GM10248 (cell line): ENCODE measurements at places on chromosomes 12 and 14.

- DNase-seq = no peak
Observed at GRCh38 chr12:57000393-57000792, 6.0 kb downstream of the ZBTB39 start.

GRCh38 chr12:122097927-122098756 lies 19.6 kb downstream of the MLXIP start:
- no peak for DNase-seq

DNA sequence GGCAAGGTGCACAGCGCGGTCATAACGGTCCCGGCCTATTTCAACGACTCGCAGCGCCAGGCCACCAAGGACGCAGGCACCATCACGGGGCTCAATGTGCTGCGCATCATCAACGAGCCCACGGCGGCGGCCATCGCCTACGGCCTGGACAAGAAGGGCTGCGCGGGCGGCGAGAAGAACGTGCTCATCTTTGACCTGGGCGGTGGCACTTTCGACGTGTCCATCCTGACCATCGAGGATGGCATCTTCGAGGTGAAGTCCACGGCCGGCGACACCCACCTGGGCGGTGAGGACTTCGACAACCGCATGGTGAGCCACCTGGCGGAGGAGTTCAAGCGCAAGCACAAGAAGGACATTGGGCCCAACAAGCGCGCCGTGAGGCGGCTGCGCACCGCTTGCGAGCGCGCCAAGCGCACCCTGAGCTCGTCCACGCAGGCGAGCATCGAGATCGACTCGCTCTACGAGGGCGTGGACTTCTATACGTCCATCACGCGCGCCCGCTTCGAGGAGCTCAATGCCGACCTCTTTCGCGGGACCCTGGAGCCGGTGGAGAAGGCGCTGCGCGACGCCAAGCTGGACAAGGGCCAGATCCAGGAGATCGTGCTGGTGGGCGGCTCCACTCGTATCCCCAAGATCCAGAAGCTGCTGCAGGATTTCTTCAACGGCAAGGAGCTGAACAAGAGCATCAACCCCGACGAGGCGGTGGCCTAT lies 875 bp downstream of the HSPA2 start:
- DNase-seq = no peak

DNA sequence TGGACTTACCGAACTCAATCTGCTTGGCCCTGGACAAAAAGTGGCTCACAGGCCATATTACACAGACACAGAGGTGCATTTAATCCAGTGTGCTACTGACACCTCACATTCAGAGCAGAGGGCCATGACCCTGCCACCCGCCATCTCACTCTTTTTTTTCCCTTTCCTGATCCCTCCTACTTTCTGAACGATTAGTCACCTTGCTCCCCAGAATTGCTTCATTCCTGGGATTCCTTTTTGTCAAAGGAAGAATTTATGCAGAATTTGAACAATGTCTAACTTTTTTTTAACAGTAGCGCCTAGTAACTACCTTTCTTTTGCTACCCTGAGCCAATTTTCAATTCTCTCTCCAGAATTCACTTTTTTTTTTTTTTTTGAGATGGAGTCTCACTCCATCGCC lies 4.6 kb downstream of the PKP2 start:
- DNase-seq = no peak

GRCh38 chr12:90572778-90573177 lies 382.2 kb downstream of the CCER1 start:
- DNase-seq = no peak

DNA sequence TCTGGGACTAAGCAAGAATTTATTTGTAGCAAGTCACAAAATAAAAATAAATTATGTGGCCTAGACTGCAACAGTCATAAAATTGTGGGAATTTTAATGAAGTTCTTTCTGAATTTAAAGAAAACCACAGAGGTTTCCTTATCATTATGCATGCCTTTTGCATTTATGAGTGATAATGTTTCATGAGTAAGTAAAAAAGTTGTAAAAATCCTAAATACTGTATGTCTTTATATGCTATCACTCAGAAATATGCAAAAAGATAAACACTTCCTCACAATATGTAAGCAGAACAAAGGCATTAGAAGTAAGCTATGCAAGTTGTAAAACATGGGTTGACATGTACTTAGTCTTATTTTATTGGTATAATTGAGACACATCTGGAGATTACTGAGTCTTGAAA lies 239.4 kb upstream of the PDE3A start:
- no peak for DNase-seq

- no peak for DNase-seq
Observed at GRCh38 chr14:94010625-94011024, 13.5 kb downstream of the CCDC197 start.

- no peak for DNase-seq
Observed at GRCh38 chr14:84937449-84937848, 592.5 kb upstream of the FLRT2 start.

DNA sequence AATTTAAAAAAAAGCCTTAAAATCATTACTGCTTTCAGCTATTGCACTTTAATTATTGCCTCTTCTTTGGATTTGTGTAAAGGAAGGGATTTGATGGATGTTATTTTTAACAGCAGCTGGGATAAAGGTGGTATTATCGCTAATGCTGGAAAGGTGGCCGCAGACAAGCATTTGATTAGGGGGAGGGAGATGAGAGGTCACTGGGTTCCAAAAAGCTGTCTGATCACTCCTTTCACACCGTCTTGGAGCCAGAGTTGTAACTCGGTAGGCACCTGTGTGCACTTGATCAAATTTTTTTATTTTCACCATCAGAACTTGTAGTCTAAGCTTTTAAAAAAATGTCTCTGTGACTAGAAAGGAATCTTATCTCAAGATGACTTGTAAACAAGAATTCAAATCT lies 99.8 kb downstream of the AKAP6 start:
- no peak for DNase-seq

- no peak for DNase-seq
Observed at GRCh38 chr12:24918596-24918995, 30.3 kb downstream of the BCAT1 start.

DNA sequence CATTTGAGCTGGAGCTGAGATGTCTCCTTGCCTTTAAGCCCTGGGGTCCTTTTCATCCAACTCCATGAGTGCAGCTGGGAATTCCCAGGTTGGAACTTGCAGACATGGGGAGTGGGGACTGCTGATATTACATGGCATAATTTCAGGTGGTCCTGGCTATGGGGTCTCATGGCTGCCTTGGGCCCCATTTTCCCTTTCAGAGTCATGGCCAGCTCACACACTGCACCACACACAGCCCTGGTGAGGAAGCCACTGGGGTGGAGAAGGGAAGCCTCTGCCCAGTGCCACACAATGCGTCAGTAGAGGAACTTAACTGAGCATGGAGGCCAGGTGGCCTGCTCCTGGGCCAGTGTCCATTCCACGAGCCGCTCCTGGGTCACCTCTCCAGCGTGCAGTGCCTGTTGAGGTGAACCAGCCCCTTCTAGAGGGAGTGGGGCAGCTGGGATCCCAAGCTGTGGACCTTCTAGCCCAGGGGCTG lies 17.3 kb upstream of the KRT86 start:
- no peak for DNase-seq

DNA sequence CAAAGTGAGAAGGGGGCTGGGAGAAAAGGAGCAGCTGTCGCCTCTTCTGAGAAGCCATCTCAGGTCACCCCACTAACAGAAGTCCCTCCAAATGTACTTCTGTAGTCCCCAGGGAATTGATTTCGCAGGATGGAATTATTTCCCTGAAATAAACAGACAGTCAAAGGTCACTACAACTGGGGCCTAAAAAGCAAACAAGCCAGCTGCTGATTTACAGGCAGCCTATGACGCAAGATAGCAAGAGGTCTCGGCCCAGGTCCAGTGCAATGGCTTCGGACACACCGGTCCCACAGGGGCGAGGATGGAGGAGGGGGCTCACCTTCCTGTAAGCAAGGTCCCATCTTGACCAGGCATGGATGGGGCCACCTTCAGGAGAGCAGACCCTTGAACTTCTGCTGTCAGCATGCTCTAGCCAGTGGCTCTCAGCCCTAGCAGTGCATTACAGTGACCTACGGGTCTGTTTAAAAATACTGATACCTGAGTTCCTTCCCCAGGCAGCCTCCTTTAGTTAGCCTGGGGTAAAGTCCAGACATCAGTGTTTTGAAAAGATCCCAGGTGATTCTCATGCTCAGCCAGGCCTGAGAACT lies 18.1 kb downstream of the NUAK1 start:
- no peak for DNase-seq

- DNase-seq = no peak
Observed at GRCh38 chr14:77238996-77239395, 32.0 kb downstream of the NGB start.

GRCh38 chr14:58749066-58749669 lies 111.4 kb downstream of the DACT1 start:
- DNase-seq = peak; percentile 65

- no peak for DNase-seq
Observed at GRCh38 chr12:10553148-10553547, 47.5 kb downstream of the EIF2S3B start.

DNA sequence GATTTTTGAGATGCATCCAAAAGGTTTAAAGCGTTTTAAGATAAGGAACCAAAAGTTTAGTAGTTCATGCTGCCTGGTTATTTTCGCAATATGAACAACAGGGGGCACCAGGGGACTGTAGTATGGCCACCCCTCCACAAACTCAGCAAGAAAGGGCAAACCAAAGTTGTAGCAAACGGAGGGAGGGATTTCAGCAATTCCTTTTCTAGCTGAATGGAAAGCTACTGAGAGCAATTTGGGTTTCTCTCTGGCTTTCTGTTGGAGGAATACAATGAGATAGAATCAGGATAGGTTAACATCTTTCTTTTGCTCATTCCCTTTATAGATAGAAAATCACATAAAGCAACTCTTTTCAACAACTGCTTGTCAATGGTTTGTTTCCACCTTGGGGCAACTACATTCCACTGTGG lies 62.5 kb downstream of the DRAM1 start:
- no peak for DNase-seq

GRCh38 chr14:74425525-74426201 lies 347 bp downstream of the SYNDIG1L start:
- peak; percentile 83 for DNase-seq

DNA sequence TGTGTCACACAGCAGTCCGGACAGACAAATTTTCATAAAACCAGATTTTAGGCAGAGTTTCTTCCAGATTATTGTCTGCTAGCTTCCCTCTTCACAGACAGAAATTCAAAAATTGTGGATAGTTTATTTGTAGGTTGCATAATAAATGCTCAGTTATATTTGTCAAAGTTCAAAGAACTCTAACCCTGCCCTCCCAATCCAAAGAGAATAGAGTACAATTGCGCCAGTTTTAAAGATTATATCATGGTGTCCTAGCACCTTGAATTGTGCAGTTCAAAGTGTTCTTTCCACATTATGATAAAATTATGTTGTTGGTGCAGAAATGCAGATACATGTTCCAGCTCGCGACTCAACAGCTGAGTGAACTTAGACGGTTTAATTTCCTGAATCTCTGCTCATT lies 263.1 kb downstream of the PRKD1 start:
- no peak for DNase-seq

- no peak for DNase-seq
Observed at GRCh38 chr14:85728476-85729065, 198.6 kb downstream of the FLRT2 start.

- DNase-seq = no peak
Observed at GRCh38 chr14:91288876-91289275, 44.4 kb upstream of the GPR68 start.

- no peak for DNase-seq
Observed at GRCh38 chr14:76260749-76261148, 109.0 kb downstream of the GPATCH2L start.

DNA sequence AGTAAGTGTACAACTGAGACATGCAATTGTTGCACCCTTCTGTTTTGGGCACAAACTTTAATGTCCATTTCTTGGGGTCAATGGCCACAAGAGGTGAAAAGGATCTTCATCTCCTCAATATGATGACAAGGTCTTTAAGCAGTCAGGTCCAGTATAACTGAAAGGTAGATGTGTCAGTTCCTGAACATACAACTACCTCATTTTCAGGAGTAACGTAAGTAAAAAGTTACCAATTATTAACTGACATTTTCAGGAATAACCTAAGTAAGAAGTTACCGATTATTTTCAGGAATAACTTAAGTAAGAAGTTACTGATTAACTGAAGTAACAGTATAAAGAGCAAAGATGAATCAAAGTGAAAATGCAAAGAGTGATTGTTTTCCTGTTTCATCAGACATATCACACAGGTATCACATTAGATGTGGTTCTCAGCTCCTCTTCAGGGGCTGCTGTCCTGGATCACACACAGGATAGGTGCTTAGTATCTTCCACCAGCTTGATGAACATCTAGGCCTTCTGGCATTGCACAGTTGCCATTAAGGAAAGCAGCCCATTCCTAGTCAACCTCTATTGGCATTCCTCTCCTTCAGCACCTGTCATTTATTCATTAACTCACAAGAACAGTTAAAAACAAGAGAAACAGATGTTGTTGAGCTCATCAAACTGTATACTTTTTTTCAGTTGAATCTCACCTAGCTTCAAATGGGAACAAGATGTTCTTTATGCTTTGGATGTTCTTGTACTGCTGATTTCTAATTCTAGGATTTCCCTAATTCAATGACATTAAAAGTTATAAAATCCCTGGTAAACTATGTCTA lies 200.0 kb downstream of the FOXG1 start:
- DNase-seq = no peak

DNA sequence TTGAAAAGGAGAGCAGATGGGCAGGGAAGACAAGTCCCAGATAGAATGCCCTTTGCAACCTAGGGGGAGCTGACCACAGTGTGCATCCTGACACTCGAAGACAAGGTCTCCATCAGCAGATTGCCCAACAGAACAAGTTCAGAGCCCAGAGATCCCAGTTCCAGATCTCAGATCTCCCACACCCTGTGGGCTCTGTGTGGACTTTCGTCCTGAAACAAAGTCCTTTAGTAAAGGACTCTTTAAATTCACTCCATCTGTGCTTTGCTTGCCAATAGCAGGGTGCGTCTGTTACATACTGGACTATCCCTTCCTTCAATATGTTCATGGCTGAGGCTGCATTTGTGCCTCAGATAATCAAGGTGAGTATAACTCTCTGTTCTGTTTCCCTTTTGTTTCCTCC lies 8.7 kb upstream of the C1RL start:
- no peak for DNase-seq

DNA sequence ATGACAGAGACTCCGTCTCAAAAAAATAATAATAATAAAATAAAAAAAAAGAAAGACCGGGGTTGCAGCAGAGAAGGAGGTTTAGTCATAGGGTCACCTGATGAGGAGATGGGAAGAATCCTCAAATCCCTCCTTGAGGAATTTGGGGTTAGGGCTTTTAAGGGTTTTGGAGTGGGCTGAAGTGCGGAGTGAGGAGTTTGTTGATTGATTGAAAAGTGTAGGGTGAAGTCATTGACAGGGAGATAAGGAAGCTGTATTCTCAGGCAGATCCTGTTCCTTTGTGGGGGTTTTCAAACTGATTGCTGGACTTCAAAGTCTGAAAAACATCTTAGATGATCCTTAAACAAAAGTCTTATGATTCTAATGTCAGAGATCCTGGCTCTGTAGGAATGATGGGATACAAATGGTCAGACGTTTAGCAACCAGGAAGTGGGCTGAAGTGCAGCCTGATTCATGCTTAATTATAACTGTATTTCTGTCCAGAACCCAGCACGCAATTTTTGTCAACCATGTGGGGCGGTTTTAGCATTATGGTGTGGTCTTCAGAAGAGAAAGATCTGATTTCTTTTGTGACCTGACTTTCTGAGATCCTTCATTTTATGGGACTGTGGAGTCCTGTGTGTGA lies 16.0 kb downstream of the FNTB start:
- no peak for DNase-seq
